ENCODE measurements at places on chromosomes 12 and 14.

DNA sequence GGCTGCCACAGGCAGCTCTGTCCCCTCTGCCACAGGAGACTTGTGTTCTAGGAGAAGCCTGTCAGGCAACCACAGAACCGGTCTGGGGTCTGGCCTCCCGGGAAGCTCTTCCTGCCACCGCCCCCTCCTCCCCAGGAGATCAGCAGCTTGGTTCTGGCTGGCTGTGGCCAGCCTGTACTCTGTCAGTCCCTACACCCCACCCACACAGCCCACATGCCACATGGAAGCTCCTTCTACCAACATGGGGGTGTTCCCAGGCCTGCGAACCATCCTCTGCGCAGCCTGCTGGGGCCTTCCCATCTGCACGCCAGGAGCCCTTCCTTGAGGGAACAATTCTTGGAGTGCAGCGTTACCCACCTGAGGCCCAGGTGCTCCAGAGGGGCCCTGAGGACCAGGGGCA lies 16.8 kb downstream of the TMEM106C start:
- no peak for DNase-seq

- DNase-seq: no peak
These were observed 1.9 kb upstream of the GPR33 start for GRCh38 chr14:31489691-31490090.

GRCh38 chr12:124668602-124669001 lies 101.2 kb upstream of the NCOR2 start:
- DNase-seq: no peak

- no peak for DNase-seq
These were observed 4.6 kb downstream of the MARCHF9 start for GRCh38 chr12:57759360-57759980.

GRCh38 chr12:25830456-25830855 lies 128.0 kb upstream of the RASSF8 start:
- DNase-seq: no peak

DNA sequence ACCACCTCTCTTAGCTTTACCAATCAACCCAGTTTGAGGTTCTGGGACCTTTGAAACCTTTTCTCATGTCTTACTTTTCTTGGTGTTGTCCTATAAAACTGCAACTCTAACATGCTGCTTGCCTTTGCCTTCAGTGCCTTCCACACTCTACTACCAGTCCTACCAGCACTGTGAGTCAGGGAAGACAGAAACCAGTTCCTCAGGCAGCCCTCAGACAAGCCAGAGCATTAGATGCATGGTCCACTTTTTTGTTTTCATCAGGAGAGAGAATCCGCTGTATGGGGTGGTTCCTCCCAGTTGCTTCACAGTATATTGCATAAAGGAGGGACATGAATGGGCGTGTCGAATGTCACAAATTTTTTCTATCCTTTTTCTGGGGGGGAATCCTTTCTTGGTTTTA lies 17.3 kb upstream of the KLRB1 start:
- no peak for DNase-seq

DNA sequence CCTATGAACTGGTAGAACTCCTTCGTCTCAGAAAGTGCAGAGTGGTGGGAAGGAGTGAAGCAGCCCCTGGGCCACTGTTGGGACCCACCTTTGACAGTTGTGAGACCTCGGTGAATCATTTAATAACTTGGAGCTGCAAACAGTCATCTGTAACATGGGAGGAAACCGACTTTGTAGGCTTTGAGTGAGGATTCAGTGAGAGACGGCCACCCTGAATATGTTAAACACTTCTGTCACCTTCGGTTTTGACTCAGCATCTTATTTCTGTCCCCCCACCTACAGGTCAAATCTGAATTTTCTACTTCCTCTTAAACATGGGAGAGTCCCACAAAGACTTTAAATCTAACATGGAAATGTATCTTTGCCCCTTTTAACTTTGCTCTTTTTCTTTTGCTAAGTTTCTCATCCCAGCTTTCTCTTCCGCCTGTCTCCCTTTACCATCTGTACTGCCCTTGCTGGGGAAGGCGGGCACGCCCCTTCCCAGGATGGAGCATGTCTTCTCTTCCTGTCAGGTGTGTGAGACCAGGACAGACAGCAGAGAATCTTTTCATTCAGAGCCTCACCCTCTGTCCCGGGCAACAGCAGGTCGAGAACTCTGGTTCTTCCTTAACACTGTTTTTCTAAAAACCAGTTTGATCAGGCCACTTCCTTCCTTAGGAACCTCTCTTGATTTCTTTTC lies 37.1 kb downstream of the ZC3H14 start:
- DNase-seq: no peak

DNA sequence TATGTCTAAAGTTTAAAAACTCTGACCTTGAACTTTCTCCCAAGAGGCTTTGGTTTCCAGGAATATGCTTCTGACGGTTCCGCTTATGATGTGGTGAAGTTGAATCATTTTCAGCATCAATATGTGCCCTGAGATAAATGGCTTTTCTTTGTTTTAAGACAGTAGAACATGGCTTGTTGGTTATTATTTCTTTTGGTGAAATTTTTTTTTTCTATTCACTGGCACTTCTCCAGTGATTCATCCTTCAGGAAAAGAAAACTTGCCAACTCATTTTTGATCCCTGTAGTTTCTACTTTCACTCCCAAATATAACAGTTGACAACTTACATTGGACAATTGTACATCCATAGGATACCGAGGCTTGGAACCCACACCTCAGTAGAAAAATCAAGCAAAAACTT lies 1301.2 kb upstream of the FLRT2 start:
- DNase-seq: no peak

DNA sequence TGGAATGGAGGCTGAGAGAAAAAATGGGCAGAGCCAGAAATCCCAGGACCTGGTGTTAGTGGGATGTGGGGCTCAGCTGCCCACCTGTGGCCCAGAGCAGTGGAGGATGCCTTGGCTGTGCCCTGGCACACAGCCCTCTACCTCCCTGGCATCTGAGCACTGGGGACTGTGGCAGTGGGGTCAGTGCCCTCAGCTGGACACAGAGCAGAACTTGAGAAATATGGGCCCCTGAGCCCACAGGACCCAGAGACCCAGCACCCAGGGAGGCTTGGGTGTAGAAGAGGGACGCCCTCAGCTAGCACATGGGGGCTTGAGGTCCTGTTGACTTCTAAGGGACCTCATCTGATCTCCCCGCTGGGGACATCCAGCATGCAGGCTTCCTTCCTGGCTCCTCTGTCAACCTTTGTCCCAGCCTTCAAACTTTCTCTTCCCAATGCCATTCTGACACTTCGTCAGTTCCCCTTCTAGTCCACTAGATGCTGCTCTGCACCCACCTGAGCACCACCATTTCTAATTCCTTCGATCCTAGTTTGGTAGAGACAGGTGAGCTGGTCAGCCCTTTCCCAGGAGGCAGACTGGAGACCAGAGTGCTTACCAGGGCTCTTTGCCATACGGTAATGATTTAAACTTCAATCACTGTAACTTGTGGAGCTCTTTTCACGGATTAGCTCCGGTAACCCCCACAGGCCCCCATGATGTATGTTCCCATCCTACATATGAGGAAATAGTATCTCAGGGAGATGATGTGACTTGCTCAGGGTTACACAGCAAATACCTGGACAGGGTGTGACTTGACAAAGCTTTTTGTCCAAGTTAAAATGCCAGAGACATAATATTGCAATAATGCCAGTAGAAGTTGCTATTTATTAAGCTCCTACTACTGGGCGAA lies 143.7 kb downstream of the ASCL4 start:
- peak; percentile 33 for DNase-seq

DNA sequence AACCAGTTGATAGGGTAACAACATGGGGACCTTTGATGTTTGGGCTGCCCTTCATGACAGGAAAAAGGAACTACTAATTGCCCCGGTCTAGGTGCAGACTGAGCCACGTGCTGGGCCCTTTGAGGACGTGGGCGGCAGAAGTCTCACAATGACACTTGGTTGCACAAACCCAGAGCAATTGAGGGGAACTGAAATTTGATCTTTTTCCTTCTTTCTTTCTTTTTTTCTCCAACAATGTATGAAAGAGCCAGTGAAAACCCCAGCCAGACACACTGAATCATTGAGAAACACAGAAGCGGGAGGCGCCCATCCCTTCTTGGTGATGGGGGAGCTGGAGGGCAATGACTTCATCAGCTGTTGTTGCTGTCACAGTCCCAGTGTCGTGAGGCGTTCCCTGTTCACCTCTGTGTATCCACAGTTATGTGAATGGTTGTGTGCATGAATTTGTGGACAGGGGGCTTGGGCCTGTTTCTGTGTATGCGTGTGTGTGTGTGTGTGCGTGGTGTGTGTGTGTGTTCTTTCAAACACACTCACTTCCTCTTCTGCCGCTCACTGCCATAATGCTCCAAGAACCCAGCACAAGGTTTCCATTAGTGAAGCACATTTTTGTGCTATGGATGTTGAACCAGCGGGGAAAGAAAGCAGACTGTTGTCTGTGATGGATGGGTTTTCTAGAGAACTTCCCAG lies 137.5 kb upstream of the CCND2 start:
- DNase-seq: no peak

DNA sequence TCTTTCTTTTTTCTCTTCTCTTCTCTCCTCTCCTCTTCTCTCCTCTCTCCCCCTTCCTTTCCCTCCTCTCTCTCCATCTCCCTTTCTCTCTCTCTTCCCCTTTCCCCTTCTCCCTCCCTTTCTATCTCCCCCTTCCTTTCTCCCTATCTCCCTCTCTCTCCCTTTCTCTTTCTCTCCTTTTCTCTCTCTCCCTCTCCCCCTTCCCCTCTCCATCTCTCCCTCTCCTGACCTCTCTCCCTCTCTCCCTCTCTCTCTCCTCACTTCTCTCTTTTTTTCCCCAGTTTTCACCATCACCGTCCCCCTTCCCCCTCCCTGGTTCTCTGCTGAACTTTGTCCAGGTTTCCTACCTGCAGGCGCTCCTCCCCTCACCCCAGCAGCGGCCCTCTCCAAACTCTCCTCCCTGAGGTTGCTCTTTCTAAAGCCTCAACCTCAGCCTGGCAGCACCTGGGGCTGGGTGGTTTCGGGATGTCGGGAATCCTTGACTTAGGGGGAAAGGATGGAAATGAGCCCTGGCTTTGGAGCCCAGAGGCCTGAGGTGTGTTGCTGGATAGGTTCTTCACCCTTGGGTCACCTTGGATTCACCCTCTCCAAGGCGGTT lies 14.7 kb upstream of the TBX3 start:
- DNase-seq: no peak

GRCh38 chr12:109710747-109711595 lies 2.7 kb upstream of the FAM222A start:
- no peak for DNase-seq

- no peak for DNase-seq
These were observed 106.0 kb downstream of the BRMS1L start for GRCh38 chr14:35932136-35932535.

DNA sequence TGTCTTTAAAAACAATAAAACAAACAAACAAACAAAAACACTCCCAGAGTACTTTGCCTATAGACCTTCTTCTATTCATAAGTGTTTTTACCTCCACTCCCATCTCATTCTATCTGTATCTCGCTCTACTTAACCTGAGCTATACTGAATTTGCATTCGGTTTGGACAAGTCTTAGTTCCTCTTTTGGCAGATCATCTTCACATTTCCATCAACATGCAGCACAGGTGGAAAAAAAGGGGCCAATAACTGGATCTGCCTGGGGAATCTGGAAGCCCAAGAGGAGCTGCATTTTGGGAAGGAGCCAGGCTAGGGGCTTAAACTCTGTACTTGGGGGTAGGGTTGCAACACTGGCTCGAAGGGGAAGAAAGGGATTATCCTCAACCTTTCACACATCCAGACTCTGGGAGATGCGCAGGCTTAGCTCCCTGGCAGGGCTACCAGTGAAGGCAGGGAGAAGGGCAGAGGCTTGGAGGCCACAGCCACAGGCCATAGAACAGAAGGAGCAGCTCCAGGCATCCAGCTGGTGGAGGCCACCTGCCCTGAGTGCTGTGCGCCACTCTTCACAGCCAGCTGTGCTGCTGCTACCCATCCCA lies 4.1 kb downstream of the NINJ2 start:
- no peak for DNase-seq

DNA sequence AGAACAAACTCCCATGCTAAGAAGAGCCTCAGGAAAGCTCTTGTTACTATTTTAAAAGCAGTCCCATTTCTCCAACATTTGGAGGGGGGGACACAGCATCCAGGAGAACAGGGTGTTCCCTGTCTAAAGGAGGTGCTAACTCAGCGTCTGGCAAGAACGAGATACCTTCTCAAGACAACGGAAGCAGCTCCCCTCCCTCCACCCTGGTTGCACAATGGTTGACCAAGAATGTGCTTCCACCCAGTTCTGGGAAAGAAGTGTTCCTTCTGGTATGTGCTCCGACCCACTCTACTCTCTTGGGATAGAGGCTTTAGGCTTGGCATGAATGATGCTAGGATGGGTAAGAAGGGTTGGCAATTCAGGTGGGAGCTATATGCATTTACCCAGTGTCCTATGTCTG lies 1.5 kb upstream of the KRT6A start:
- DNase-seq: no peak

DNA sequence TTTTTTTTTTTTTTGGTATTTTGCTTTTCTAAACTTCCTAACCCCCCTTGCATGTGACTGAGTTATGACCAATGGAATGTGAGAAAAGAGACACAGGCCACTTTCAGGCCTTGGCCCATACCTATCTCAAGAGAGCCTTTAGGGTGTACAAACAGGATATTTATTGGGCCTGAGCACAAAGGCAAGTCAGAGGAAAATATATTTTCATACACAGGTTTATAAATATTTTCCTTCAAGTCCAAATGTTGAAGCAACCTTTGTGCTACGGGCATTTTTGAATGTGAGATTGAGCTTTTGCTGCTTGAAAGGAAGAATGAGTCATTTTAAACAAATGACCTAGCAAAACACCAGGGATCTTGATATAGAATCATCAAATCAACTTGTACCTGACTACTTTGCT lies 228.6 kb upstream of the E2F7 start:
- no peak for DNase-seq
